ENCODE measurements at places on chromosomes 12 and 14.

GRCh38 chr12:93990832-93991803 lies 157.3 kb upstream of the PLXNC1 start:
- DNase-seq = peak; percentile 56

- peak; percentile 37 for DNase-seq
Observed at GRCh38 chr12:8697476-8698131, at the start of gene RIMKLB. TSS of gene RIMKLB (plus strand) at chr12:8697991. CDS start at chr12:8713867, 15,876 bp downstream.

- DNase-seq = no peak
Observed at GRCh38 chr12:113850309-113851056, 115.6 kb downstream of the RBM19 start.

DNA sequence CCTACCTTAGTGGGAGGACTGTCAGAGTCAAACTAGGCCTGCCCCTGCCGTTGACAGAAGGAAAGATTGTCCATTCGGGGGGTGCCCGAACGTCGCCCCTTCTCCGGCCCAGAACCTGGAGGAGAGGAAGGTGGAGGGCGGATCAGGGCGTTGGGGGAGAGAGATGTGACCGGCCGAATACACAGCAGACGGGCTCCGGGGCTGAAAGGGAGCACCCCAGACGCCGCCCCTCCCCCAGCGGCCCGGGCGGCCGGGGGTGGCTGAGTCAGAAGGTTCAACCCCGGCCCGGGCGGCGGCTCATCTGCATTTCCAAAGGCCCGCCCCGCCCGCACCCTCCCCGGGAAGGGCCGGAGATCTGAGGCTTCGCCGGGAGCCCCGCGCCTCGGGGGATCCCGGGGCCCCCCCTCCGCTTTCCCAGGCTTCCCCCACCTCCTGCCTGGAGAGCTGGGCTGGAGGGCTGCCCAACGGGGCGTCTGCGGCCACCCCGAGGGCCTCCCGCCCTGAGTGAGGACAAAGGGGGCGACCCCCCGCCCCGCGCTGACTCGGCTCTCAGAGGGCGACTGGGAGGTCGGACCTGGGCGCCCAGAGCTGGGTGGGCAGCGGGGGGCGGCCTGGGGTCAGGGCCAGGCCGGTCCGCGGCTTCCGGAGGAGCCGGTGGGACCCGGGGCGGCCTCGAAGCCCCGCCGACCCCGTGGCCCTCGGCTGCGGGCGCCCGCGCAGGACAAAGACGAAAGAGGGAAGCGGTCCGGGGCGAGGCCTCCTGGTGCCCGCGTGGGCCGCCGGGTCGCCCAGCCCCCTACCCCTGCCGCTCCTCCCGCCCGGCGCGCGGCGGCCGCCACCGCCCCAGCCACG lies 3.7 kb upstream of the SETD1B start:
- peak; percentile 88 for DNase-seq

DNA sequence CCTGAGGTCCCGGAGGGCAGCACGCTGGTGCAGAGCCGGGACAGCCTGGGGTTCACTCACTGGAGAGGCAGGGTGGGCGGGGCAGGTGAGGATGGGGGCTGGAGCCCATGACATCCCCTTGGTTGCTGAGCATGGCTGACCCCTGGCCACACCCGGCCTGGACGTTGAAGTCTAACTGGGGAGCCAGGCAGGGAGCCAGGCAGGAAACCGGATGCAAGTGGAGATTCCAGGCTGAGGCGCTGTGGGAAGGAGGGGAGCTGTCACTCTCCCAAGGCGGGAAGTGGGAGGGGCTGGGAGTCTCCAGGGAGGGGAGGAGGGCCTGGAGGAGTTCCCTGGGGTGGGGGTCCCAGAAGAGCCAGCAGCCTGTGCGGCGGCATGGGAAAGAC lies 7.7 kb upstream of the INF2 start:
- DNase-seq = peak; percentile 77

- DNase-seq = no peak
Observed at GRCh38 chr12:40331886-40332285, 107.1 kb downstream of the LRRK2 start.

DNA sequence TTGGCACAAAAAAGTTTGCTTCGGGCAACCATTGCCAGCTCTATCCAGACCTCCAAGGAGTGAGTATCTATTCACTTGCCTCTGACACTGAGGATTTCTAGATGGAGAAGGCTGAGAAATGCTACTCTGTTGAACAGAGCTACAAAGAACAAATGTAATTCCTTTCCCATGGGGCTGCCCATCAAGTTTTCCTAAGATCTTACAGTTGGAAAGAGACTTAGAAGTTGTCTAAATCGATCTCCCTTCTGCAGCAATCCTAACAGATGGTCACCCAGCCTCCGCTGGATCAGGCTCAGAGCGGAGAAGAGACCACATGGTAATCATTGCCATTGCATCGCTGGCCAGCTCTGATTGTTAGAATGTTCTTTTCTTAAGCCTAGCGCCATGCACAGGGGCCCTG lies 110.1 kb upstream of the BCL2L14 start:
- DNase-seq = no peak

- no peak for DNase-seq
Observed at GRCh38 chr12:76108356-76108755, 23.9 kb upstream of the NAP1L1 start.

GRCh38 chr14:56933446-56933845 lies 123.2 kb upstream of the OTX2 start:
- no peak for DNase-seq

GRCh38 chr12:80162177-80162576 lies 62.8 kb downstream of the OTOGL start:
- DNase-seq = no peak

DNA sequence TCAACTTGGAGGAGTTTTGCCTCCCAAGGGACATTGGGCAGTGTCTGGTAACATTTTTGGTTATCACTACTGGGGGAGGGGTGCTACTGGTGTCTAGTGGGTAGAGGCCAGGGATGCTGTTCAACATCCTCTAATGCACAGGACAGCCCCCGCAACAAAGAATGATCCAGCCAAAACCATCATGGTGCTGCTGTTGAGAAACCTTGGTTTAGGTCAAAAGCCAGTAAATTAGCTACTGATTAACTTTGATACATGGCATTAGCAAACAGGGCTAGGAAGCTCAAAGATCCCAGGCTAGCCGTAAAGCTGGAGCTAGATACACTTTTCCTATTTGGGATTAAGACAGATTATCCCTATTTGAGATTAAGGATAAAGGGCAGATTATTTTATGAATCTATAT lies 8.8 kb downstream of the ALKBH2 start:
- DNase-seq = no peak

- no peak for DNase-seq
Observed at GRCh38 chr12:22529281-22530060, 14.9 kb downstream of the C2CD5 start.
